ENCODE measurements at places on chromosomes 1 and 21.

DNA sequence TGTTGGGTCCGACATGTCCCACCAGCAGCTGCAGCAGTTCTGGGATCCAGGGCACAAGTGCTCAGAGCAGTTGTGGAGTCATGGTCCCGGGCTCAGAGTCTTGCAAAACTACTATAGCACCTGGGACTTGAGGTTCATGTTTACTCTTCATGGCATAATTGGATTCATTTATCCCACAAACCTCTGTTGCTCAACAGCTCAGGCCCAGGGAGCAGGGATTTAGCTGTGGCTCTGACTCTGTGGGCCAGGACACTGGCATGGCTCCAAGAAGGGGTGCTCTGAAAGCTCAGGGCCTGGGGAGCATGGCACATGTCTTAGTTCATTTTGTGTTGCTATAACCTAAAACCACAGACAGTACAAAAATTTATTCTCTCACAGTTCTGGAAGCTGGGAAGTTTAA, 626.7 kb upstream of the ADGRL2 start:
- DNase-seq, result no peak

GRCh38 chr1:231147896-231148295, 14.0 kb upstream of the TRIM67 start:
- DNase-seq, result no peak

DNA sequence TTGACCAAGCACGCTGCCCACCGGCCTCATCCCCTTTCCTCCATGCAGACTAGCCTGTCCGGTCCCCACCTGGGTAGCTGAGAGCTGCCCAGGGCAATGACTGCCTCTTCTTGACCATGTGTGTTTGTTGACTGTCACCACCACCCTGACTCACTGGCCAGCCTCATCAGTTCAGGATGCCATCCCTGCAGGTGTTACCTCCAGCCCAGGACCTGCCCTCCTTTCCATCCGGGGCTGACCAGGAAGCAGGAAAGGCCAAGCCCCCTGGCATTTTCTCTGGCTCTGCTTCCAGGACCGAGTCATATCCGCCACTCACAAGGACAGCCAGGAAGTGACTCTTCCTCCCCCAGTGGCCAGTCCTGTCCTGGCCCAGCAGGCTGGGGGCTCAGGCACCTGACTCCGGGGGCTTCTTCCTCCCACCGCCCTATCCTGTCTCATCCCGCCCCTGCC, 17.1 kb downstream of the EPHA2 start:
- no peak for DNase-seq

DNA sequence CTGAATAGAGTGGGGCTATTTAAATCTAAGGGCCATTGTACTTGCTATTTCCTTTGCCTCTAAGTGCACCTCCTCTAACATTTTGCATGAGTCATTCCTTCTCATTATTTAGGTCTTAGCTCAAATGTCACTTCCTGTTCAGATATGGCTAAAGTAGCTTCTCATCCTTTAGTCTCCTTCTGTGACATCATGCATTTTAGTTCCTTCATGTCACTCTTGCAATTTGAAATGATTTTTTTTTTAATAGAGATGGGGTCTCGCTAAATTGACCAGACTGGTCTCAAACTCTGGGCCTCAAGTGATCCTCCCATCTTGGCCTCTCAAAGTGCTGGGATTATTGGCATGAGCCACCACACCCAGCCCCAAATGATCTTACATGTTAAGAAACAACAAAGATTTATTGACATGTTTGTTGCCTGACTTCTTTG, 6.6 kb downstream of the TBX19 start:
- DNase-seq, result no peak

GRCh38 chr1:119080586-119080985, 59.9 kb downstream of the WARS2 start:
- DNase-seq, result no peak

DNA sequence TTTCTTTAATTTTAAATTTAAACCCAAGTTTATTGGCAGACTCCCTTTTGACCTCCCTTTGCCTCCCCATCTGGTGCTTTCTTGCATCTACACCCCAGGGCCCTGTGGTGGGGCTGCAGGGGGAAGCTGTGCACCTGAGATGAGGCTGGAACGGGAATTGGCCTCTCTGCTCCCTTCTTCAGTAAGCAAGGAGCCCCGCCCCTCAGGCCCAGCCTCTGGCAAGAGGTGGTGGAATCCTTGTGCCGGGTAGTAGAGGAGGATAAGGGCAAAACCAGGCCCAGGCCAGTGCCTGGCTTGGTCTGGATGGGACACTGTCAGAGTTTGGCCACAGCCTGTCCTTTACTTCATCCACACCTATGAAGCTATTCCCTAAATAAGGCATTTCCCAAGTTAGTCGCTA, 25.1 kb downstream of the ATP8B2 start:
- DNase-seq, result no peak

GRCh38 chr1:155133799-155134281, 1.8 kb upstream of the SLC50A1 start:
- no peak for DNase-seq

DNA sequence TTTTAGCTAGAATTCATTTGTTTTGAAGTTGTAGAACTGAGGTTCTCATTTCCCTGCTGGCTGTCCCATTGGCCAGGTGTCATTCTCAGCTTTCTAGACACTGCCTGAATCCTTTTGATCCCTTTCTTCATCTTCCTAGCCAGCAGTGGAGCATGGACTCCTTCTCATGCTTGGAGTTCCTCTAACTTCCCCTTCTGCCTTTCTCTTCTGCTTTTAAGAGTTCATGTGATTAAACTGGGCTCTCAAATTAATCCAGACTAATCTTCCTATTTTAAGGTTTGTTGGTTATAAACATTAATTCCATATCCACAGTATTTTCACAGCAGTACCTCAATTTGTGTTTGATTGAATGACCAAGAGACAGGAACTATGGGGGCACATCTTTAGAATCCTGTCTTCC, 52.3 kb downstream of the ADAMTS5 start:
- DNase-seq, result no peak

DNA sequence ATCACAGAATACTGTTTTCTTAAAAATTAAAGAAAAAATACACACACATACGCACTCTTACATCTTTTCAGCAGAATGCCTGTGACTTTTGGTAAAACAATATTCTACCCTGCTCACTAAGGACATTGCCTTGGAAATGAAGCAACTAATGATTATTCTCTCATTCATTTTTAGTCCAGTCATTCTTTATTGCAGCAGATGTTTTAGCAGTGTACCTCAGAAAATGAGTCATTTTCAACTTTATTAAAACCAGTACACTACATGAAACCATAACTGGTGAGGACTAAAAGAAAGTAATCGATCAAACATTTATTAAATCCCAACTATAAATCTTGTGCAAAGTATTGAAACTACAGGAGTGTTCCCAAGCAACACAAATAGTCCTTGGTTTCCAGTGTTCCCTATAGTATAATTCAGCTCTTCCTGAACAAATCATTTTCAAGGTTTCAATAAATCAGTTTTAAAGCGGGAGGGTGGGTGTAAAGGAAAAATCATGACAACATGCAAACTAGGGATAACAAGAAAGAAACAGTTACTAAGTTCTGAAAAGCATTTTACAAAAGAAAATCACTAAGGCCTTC, 114.2 kb downstream of the ADGRL4 start:
- DNase-seq, result no peak

GRCh38 chr1:243742819-243743218, 107.2 kb downstream of the AKT3 start:
- DNase-seq, result no peak

DNA sequence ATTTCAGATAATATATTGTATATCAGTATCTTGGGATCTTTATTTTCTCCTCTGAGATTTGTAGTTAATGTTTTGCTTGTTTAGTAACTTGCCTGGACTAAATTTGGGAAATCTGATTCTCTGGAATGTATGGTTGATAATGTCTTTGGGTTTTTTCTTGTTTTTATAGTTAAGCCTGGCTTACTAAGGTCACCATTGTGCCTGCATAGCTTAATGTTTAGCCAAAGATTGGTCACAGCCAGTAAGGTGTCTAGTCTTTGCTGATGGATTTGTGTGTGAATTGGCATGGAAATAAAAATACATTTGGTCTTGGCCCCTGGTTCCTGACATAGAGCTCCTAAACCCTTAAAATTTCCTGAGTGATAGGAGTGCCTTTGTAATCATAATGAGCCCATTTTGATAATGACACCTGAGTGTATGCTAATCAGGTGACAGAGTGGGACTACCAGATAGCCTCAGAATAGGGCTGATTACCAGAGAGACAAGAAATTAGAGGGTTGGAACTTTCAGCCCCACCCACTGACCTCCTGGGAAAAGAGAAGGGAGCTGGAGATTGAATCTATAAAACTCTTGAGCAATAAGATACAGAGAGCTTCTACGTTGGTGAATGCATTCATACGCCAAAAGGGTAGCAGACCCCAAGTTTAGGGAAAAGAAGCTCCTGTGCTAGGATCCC, 47.9 kb upstream of the NUF2 start:
- DNase-seq, result no peak

DNA sequence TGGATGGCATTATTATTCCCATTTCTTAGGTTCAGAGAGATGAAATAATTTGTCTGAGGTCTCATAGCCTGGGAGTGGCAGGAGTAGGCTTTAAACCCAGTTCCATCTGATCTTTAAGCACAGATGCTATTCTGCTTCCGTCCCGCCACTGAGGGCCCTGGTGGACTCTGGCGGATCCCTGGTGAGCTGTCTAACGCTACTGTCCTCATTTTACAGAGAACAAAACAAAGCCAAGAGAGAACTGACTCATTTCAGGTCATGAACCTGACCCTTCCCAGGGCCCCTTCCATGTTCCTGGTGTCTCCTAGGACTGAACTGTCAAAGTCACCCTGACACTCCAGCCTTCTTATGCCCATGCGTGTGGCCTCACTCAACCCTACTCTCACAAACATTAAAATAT, 3.1 kb upstream of the GALE start:
- no peak for DNase-seq

DNA sequence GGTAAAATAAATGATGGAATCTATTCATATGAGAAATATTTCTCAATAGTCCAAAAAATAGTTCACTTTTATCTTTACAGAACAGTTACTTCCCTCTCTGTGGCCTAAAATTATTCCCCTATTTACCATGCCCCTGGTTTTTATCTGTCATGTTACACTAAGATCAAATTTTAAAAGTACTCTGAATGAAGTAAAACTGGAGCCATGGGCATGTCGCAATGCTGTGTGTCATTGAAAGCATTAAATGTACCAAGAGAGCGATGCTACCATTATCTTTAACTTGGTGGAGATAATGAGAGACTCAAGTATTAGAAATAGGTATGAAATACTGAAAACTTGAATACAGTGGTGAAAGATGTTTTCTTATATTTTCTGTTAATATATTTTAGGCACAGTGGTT, 146.2 kb downstream of the KCNT2 start:
- no peak for DNase-seq

GRCh38 chr1:236535662-236536161, 11.9 kb downstream of the LGALS8 start:
- DNase-seq, result no peak

- no peak for DNase-seq
Measured at GRCh38 chr1:44312399-44313196, 42.5 kb downstream of the ERI3 start.

DNA sequence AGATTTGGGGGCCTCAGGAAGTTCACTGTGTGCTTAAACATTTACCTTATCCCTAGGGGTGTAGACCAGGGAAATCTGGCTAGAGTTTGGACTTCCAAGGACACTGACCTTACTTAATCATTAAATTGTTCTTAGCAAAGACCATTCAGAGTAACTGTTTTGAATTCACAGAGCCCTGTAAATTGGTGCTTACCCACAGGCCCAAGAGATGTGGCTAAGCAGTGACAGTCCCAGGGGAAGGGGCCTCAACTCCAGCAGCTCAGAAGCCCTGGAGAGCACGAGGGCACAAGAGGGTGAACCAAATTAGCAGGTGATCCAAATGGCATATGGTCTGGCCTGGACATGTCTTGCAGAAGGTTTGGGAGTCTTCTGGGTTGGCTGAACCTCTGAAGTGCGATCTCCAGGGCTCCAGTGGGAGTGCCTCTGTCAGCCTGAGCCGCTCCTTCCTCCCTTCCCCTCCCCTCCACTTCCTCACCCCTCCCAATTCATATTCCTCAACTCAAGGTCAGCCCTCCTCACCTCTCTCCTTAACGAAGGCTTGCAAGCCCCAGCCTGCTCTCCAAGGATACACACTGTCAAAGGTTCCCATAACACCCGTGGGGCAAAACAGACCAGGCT, 4.3 kb downstream of the PAQR7 start:
- no peak for DNase-seq

- DNase-seq, result no peak
Measured at GRCh38 chr1:211581526-211581925, 2.6 kb upstream of the SLC30A1 start.

DNA sequence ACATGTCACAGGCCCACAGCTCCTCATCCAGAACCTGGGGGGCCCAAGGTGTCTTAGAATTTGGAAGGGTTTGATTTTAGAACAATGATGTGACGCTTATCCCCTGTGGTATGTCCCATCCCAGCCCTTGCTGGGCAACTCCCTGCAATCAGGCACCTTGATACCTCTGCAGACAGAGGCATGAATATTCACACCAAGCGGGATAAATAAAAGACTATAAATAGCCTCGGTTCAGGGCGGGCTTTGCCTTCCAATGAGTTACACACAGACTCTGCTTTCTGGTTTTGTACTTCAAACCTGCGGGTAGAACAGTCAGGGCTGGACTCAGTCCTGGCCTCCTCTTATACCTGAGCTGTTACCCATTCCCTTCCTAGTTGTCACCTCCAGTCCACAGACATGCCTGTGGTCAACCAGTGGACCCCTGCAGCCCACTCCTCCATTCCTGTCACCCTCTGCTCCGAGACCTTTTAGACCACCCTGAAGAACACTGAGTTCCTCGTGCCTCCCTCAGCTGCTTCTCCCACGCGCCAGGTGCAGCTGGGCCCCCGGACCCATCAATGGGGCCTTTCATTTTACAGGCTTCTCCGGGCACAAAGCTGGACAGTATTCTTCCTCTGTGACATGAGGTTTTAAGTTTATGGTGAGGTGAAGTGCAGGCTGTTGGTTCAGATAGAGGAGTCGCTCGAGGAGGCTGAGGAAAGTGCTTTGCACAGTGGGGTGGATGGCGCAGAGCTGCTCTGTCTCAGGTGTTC, 120.1 kb upstream of the TNR start:
- DNase-seq, result no peak

- no peak for DNase-seq
Measured at GRCh38 chr1:12188115-12188514, 21.3 kb downstream of the TNFRSF1B start.

- DNase-seq, result no peak
Measured at GRCh38 chr1:179087665-179088064, 5.8 kb downstream of the TOR3A start.

DNA sequence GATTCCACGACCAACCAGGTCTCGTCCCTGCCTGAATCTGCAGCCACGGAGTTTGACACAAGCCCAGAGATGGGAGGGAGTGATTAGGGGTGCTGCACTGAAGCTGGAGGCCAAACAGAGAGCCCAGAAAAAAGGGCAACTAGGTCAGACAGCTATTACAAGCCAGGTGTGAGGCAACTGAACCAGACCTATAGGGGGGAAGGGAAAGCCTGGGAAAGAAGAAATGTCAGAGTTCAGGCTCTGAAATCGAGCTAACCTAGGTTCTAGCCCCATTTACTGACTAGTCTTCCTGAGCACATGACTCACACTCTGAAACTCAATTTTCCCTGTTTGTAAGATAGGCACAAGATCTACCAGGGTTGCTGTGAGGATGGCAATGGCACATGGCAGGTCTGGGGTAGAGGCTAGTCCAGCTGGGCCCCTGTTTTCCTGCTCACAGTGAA, 1.7 kb downstream of the DHCR24 start:
- no peak for DNase-seq

GRCh38 chr1:115306146-115306545, 31.9 kb downstream of the NGF start:
- no peak for DNase-seq

- DNase-seq, result no peak
Measured at GRCh38 chr1:68904477-68904876, 407.6 kb upstream of the DEPDC1 start.
